Liver (tissue), 10 donors: ENCODE measurements at places on chromosomes 12 and 14.

GRCh38 chr12:51126297-51126696, 42.9 kb upstream of the CSRNP2 start:
- H3K36me3 ChIP-seq, result no peaks in the 10 kb centered on the region
- no peak overlapping the region for H3K4me3 ChIP-seq
- no peak overlapping the region for H3K27ac ChIP-seq
- peaks cover 1% of the 10 kb centered on the region for H3K4me1 ChIP-seq
- no peak for DNase-seq

GRCh38 chr14:91770185-91770584, 38.3 kb upstream of the CATSPERB start:
- H3K4me1 ChIP-seq, result no peaks in the 10 kb centered on the region
- H3K36me3 ChIP-seq, result no peaks in the 10 kb centered on the region
- no peak overlapping the region for H3K27ac ChIP-seq
- no peaks in the 10 kb centered on the region for H3K27me3 ChIP-seq
- no peak overlapping the region for H3K4me3 ChIP-seq

- H3K36me3 ChIP-seq, result no peaks in the 10 kb centered on the region
- DNase-seq, result no peak
- no peak overlapping the region for H3K4me3 ChIP-seq
- peaks cover 34% of the 10 kb centered on the region for H3K4me1 ChIP-seq
- peaks cover 4% of the 10 kb centered on the region for H3K27me3 ChIP-seq
Observed at GRCh38 chr12:48994224-48995085, 4.7 kb downstream of the DDN start.

DNA sequence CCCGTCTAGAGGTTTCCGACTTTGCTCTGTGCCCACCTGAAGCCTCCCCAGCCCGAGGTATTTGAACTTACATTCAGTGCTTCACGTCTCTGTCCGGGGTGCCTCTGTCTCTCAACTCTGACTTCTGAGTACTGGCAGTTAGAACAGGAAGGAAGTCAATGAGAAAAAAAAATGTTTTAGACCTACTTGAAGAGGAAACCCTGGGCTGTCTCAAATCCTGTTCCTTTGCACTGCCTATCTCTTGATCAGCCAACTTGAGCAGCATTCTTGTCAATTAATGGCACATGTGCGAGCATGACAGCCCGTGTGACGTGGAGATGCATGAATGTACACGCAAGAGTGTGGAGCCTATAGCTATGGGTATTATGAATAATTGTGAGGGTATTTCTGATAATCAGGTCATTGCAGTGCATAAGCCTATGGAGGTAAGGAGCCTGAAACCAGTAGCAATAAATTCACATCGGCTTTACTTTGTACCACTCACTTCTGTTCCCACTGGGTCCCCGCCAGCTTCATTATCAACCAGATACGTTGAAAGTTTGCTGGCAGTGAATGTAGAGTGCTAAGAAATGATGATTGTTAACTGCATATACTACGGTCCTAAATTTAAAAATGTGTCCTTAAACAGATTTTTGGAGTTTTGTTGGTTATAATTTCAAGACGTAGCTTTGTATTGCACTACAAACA, at the start of gene ARHGDIB:
Gene ARHGDIB (minus strand): TSS at position 136 of the 687 bp plus-strand sequence. CDS start 10,889 bp downstream, outside the sequence.
- peak within 1 kb of the TSS; percentile 88 for H3K27ac ChIP-seq
- peak within 1 kb of the TSS; percentile 30 for H3K4me3 ChIP-seq
- no peaks in the 10 kb centered on the region for H3K27me3 ChIP-seq

DNA sequence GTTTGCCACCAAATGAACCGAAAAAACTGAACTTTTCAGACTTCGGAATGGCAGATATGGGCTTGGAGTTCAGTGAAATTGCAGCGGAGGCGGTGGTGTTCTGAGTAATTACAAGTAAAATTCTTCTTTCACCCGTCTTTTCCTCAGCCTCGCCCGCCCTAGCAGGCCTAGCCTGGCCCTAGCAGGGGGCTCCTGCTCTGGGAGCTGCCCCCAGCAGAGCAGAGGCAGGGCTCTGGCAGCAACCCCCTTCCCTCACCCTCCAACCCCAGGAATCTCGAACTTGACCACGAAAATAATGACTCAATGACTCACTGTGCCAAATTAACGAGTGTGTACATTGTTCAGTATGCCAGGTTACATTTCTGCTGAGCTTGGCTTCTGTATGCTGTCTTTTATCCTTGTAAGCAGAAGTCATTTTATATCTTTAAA, 1.1 kb downstream of the PAPLN start:
- no peak overlapping the region for H3K4me3 ChIP-seq
- H3K27ac ChIP-seq, result no peak overlapping the region
- peaks cover 24% of the 10 kb centered on the region for H3K4me1 ChIP-seq
- no peak for DNase-seq

DNA sequence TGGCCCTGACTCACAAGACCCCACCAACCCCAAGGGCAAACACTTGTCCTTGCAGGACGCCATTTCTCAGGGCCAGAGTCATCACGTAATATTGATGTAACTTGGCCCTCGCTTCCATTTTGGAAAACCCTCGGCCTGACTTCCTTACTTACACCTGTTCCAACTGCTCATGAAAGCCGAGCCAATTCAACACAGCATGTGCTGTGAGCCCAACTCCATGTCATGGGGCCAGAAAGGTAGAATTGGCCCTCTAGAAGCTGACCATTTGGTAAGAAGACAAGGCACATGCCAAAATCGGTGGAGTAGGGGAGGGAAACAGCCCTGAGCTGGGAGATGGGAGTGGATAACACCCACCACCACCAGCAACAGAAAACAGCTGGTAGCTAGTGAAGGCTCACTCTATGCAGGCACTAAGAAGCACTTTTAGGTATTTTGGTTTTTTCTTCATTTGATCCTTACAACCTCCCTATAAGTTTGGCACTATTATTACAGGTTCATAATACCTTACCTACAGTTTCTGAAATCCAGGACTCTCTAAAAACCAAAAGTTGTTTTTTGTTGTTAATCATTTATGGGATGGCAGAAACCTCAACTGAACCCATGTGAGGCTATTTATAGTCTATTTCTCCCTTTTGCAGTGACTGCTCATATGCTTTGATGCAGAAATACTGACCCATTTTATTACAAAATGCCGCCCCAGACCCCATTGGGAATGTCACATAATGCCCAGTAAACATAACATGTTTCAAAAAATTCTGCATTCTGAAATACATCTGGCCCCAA, 6.5 kb downstream of the TTC7B start:
- no peak for DNase-seq
- H3K36me3 ChIP-seq, result no peaks in the 10 kb centered on the region

DNA sequence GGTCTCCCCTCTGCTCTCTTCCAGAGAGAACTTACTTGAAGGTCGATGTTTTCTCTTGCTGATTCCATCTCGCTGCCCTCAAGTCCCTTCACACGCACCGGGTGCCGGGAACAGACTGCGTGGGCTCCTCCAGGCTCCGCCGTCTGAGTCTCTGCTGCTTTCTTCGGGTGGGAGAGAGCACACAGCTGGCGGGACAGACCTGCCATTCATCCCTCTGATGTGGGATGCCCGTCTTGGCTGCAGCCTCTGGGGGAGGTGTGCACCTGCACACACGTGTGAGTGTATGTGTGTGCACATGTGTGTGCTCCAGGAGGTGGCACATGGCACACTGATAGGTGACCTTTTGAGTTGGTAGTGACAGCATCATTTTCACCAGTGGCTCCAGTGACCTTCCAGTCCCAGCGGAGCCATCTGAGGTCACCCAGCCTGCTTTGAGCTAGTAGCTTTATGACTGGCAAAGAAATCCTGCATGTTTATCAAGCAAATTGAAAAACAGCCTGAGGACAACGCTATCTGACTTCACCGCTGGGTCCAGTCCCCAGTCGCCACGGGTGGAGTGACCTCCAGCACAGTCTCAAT, at the start of gene NINJ2:
Gene NINJ2 (minus strand): TSS at position 153 of the 579 bp plus-strand sequence. CDS start 85 bp downstream, at position 68.
- no peak for DNase-seq
- no peaks in the 10 kb centered on the region for H3K36me3 ChIP-seq
- no peak within 1 kb of the TSS for H3K4me3 ChIP-seq
- H3K27ac ChIP-seq, result no peak within 1 kb of the TSS
- peaks cover 17% of the 10 kb centered on the region for H3K4me1 ChIP-seq
- no peaks in the 10 kb centered on the region for H3K27me3 ChIP-seq

DNA sequence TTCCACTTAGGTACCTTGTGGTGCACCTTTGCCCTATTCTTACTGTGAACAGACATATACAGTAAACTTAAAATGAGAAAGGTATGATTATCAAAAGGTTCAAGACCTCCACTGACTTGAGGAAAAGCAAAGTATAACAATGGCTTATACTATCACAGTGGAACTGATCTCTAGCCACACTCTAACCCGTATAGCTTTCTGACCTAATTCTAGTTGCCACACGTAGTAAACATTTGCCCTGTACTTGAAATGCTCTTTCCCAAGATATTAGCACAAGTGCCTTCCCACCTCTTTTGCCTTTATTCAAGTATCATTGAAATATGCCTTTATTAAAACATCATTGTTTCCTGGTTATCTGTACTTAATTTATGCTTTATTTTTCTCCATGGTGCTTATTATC, 250.4 kb upstream of the PPFIA2 start:
- H3K36me3 ChIP-seq, result no peaks in the 10 kb centered on the region
- H3K4me3 ChIP-seq, result no peak overlapping the region
- H3K27ac ChIP-seq, result no peak overlapping the region
- H3K4me1 ChIP-seq, result no peaks in the 10 kb centered on the region

GRCh38 chr12:4943067-4943937, 33.6 kb downstream of the KCNA1 start:
- H3K27me3 ChIP-seq, result no peaks in the 10 kb centered on the region
- H3K4me1 ChIP-seq, result no peaks in the 10 kb centered on the region
- no peak overlapping the region for H3K4me3 ChIP-seq
- no peak overlapping the region for H3K27ac ChIP-seq
- no peaks in the 10 kb centered on the region for H3K36me3 ChIP-seq

DNA sequence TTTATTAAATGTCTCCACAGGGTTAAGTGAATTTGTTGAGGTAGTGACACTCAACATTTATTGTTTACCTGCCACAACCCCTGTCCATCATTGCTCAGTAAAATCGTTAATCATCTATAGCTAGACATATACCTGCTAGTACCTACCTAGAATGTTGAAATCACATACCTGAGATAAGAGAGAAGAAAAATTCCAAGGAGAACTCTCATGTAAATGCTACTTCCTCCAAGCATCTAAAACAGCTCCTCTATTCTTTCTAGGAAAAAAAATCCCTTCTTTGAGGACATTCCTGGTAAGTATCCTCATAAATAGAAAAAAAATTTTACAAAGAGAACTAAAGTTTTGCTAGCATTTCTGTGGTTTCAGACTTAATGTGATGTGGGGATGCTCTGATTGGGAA, 325.1 kb downstream of the DAD1 start:
- H3K27me3 ChIP-seq, result no peaks in the 10 kb centered on the region
- H3K36me3 ChIP-seq, result no peaks in the 10 kb centered on the region
- no peaks in the 10 kb centered on the region for H3K4me1 ChIP-seq

GRCh38 chr12:132998741-132999140, 12.6 kb downstream of the ZNF26 start:
- H3K36me3 ChIP-seq, result peaks cover 22% of the 10 kb centered on the region
- H3K4me1 ChIP-seq, result no peaks in the 10 kb centered on the region
- no peak overlapping the region for H3K27ac ChIP-seq

DNA sequence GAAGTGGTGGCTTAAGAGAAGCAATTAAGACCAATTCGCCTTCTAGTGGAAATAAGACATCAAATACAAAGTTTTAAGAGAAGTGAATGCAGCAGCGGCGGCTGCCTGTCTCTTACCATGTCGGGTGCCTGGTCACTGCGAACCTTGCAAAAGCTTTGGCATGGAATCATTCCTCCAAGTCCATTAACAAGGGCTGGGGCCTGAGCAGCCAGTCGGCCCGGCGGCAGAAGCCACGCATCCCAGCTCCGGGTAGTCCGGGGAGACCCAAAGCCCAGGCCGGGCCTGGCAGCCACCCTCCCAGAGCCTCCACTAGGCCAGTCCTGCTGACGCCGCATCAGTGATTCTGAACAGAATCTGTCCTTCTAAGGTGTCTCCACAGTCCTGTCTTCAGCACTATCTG, 321.0 kb downstream of the TMEM121 start:
- H3K36me3 ChIP-seq, result no peaks in the 10 kb centered on the region
- H3K27ac ChIP-seq, result no peak overlapping the region
- H3K4me1 ChIP-seq, result no peaks in the 10 kb centered on the region
- no peaks in the 10 kb centered on the region for H3K27me3 ChIP-seq

DNA sequence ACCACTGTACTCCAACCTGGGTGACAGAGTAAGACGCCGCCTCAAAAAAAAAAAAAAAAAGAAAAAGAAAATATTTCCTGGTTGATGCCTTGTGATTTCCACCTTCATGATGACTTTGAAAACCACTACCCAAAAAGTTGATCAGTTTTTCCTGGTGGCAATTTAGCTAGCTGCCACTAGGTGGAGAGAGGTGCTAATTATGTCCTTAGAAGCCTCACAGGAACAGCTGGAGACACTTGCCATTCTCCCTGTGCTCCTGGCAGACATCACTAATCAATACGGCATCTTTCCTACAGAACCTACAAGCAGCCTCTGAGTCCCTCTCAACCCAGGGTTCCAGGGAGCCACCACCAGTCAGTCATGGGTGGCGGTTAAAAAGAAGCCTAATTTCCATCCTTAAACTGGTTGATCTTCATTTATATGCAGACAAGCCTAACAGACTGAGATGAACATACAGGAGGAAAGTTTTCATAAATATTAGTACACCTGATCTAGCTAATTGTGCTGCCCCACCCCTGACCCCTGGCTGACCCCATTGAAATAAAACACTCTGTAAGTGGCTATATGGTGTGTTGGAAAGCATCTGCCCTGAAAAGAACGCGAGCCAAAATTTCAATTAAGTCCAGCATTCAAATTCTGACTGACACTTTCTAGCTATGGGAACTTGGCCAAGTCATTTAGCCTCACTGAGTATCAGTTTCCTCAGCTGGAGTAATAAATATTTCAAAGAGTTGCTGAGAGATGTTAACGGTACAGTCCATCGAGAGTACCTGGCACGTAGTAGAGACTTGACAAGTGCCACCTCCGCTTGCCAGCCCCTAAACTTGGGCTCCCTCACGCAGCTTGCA, 6.2 kb upstream of the OAS1 start:
- H3K27me3 ChIP-seq, result no peaks in the 10 kb centered on the region
- H3K27ac ChIP-seq, result peak overlapping the region; percentile 16
- peaks cover 15% of the 10 kb centered on the region for H3K4me1 ChIP-seq
- H3K36me3 ChIP-seq, result no peaks in the 10 kb centered on the region
- DNase-seq, result no peak

DNA sequence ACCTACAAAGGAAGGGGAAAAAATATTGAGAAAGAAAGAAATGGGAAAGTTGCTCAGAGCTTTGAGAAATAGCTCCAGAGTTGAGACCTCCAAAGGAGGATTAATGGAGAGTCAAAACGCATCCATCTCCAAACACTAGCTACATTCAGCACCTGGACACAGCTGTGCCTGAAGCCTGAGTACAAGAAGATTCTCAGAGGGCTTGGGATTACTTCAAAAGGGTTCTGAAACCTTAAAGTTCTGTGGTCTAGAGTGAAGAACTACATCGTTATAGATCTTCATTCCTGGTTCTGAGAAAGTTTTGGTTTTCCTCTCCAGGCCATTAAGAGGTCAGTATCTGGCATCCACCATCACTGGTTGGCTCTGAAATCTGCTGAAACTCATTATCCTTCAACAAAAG, 10.5 kb upstream of the TMED10 start:
- H3K27me3 ChIP-seq, result no peaks in the 10 kb centered on the region
- H3K36me3 ChIP-seq, result no peaks in the 10 kb centered on the region
- no peak overlapping the region for H3K27ac ChIP-seq
- no peak overlapping the region for H3K4me3 ChIP-seq
- no peaks in the 10 kb centered on the region for H3K4me1 ChIP-seq
- no peak for DNase-seq
